ENCODE measurements at places on chromosomes 16 and 17.
A peak's percentile ranks its signal among the peaks of the same experiment; 100 is the strongest.

DNA sequence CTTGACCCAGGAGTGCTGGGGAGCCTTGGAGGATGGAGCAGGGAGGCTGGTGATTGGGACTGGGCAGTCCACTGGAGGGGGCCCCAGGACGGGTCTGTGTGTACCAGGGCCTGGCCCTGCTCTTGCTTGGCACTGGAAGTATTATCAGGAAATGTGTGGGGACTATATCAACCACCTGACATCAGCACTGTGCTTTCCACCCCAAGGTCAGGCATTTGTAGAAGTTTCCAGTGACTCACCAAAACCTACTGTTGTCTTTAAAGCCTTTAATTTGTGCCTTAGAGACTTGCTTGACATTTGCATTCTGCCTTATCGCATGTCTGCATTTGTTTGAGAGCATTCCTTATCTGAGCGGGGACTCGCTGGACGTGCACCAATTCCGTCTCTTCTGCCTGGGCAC, 323.1 kb downstream of the FOXL1 start:
- no peak for DNase-seq

DNA sequence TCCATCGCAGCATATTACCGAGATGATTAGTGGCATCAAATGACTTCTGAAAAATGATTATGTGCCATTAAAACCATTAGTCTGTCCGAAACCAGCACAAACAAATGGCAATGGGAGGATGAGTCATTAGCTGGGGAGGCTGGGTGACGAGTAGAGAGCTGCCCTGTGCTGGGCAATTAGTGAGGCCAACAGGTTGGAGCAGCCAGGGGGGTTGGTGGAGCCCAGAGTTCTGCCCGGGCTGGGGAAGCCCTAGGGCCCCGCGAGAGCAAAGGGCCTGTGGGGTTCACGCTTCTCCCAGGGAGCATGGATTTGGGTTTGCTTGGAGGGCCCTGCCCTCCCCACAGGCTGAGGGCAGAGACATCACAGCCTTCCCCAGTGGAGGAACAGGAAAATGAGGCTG, 152.1 kb upstream of the RPL38 start:
- DNase-seq = no peak

DNA sequence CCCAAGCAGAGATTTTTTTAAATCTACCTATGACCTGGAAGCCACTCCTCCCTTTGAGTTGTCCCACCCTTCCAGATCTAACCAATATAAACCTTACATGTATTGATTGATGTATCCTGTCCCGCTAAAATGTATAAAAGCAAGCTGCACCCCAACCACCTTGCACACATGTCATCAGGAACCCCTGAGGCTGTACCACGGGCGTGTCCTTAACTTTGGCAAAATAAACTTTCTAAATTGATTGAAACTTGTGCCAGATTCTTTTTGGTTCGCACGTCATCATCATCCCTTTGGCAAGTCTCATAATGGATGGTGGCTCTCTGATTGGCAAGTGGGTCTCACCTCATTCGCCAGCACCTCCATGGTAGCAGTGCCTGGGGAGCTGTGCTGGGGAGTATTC, 60.2 kb downstream of the CNGB1 start:
- no peak for DNase-seq

DNA sequence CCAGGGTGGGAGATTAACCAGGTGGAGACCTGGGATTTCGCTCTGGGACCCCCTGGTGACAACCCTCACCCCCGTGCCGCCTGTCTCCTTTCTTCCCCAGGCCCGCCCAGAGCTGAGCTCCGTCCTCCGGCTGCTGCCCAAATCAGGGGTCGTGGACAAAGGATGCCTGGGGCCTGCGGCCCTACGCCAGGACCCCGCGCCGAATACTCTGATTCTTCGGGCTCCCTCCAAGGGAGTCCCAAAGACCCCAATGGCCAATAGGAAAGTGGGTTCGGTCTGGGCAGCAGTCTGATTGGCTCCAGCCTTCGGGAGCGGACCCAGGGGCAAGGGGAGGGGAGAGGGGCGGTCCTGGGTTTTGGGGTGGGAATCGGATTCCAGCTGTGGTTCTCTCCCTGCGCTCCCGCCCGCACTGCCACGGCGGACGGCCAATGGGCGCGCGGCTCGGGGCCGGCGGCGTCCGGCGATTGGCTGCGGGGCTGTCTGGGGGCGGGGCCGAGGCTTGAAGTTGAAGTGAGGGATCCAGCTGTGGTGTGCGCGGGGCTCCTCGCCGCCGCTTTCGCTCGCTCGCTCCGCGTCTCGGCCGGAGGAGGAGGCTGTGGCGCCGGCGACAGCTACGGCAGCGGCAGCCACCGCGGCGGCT, at the start of gene CACNA1G:
TSS of gene CACNA1G (plus strand) at position 531 of the 640 bp plus-strand sequence. CDS start 745 bp downstream, outside the sequence.
- peak; percentile 67 for DNase-seq

- DNase-seq = no peak
These were observed 19.1 kb downstream of the VPS35L start for GRCh38 chr16:19574615-19575014.

DNA sequence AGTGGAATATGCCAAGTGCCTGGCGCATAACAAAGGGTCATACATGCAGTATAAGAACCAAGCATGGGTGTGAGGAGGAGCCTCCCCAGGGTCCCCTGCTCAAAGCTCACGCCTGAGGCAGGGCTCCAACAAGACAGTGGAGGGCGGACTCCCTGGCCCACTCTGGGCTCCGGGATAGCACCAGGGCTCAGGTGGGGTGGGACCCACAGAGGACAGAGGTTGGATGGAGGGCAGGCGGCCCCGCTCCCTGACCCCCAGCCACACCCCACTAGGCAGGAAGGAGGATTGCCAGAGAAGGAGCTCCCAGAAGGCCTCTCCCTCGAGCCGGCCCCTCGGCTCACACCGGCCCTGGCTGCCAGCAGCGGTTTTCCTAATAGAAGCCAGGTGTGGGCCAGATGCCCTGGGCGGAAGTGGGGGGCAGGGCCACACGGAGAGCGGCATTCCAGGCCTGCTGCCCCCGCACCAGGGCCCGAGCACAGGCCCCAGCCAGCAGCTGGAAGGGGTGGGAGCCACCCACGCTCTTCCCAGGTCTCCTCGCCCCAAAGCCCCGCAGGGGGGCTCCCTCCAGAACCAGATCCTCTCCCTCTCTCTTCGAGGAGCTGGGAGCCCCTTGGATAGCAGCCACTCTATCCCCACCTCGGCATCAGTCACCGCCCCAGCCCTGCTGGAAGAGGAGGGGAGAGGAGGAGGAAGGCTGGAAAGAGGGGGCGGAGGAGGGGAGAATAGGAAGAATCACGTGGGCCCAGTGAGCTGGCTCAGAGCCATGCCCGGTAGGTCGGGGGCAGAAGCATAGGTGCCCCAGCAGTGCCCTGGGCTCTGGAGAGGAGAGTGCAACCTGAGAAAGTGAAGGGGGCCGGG, 21.0 kb downstream of the VASN start:
- no peak for DNase-seq
